Endodermal cell (in vitro differentiated cells): ENCODE measurements at places on chromosomes 11 and 22.

- peak; percentile 27 for DNase-seq
Measured at GRCh38 chr22:16974298-16975084, 33.5 kb downstream of the GAB4 start.

GRCh38 chr11:75471176-75471973 is 38.4 kb upstream of the KLHL35 start:
- DNase-seq: no peak

GRCh38 chr11:120929090-120929489 is 94.8 kb upstream of the TBCEL start:
- DNase-seq: no peak

DNA sequence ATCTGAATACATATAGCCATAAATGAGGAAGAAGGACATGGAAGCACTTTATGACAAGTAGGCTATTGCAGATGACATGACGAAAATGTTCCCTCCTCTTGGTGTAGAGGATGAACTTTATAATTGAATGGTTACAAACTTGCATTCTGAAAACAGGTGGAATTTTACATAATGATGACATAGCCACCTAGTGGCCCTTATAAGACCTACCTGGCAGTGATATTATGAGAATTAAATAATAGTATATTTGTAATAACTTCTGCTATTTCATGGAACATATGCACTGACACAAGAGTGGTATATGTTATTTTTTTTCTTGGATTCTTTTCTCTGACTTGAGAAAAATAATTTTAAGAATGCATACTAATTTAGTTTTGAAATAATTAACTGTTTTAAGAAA is 22.9 kb downstream of the TRIM22 start:
- DNase-seq: no peak

DNA sequence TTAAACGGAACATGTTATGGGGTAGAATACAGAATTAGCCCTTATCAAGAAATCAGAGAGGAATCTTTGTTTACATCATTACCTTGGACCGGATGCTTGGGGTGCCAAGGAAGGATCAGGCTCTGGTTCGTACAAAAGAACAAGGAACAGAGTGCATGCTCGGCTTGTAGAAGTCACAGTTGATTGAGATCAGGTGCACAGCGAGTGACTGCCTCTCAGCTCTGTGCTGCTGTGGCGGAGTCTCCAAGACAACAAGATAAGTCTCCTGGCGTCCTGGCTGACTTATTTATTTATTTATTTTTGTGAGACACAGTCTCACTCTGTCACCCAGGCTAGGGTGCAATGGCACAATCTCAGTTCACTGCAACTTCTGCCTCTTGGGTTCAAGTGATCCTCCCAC is 31.8 kb downstream of the GLB1L2 start:
- peak; percentile 20 for DNase-seq

DNA sequence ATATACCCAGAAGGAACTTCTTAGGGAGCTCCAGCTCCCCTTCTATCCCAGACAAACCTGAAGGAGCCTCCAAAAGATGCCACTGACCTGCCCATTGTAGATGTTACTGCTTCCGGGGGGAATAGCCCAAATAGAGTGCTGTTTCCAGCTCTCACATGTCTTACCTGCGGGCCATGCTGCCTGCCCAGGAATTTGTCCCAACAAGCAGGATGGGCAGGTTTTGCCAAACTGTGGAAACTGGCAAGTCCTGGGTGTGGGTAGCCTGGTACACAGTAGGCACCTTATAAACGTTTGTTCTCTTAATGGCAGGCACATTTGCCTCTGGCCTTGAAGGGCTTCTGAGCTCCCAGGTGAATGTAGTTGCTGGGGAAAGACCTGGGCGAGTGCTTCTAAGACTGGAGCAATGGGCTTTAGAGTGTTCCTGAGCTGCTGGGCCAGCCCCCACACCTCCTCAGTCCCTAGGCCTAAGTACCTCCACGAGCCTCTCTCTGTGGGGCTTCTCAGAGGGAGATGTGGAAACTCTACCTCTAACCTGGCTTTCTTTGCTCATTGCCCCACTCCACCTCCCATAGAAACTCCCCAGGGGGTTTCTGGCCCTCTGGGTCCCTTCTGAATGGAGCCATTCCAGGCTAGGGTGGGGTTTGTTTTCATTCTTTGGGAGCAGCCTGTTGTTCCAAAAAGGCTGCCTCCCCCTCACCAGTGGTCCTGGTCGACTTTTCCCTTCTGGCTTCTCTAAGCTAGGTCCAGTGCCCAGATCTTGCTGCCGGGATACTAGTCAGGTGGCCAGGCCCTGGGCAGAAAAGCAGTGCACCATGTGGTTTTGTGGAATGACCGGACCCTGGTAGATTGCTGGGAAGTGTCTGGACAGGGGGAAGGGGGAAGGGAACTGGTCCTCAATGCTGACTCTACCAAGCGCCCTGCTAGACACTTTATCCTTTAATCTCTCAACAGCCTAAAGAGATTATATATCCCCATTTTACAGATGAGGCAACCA is 37.2 kb downstream of the LIMK2 start:
- no peak for DNase-seq

GRCh38 chr11:120409655-120410054 is 73.4 kb downstream of the ARHGEF12 start:
- no peak for DNase-seq
